ENCODE measurements at places on chromosomes 5 and 9.

DNA sequence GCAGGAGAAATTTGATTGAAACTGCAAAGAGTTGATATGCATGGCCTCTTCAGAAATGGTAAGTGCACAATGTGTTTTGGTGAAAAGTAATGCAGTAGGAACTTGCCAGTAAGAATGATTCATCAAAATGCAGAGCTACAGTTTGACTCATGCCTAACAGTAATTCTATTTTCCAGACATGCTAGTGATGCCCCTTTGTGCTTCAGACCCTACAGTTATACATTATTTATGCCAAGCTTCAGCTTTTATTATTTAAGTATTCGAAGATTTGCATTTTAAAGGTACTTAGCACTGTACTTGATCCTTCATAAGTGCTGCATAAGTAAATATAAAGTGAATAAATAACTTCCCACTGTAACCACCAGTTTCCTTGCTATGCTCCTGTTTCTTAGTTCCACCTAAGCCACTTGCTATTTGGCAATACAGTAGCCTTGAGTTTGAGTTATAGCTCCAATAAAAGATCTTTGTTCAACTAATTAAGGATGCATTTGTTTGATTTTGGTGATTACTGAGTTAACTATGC, 3.6 kb upstream of the SPATA31E1 start:
- DNase-seq: no peak

GRCh38 chr9:2764353-2764752, 47.0 kb downstream of the KCNV2 start:
- DNase-seq: peak; percentile 9

DNA sequence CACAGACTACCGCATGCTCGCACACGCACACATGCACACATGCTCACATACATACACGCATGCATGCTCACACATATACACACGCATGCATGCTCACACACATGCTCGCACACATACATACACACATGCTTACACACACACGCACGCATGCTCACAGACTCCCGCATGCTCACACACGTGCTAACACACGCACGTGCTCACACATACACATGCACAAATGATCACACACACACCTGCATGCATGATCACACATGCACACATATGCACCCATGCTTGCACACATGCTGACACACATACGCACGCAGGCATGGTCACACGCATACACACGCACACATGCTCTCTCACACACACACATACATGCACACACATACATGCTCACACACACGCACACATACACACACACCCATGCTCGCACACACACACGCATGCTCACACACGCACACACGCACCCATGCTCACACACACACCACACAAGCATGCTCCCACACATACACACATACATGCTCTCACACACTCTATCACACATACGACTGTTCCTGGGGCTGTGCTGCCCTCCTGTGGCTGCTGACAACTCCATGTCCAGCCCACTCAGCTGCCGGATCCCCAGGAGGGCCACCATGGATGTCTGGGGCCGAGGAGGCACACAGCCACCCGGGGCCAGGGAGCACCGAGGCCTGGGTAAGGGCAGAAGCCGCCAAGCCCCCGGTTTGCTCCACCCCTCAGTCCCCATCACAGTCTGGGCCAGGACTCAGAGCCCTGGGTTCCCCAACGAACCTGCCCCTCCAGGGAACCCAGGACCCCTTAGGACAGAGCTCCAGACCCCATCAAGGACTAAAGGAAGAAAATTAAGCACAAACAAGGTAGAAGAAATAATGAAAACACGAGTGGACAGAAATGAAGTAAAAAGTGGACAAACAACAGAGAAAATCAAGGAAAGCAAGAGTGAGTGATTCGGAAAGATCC, 31.4 kb upstream of the EGFL7 start:
- peak; percentile 86 for DNase-seq

DNA sequence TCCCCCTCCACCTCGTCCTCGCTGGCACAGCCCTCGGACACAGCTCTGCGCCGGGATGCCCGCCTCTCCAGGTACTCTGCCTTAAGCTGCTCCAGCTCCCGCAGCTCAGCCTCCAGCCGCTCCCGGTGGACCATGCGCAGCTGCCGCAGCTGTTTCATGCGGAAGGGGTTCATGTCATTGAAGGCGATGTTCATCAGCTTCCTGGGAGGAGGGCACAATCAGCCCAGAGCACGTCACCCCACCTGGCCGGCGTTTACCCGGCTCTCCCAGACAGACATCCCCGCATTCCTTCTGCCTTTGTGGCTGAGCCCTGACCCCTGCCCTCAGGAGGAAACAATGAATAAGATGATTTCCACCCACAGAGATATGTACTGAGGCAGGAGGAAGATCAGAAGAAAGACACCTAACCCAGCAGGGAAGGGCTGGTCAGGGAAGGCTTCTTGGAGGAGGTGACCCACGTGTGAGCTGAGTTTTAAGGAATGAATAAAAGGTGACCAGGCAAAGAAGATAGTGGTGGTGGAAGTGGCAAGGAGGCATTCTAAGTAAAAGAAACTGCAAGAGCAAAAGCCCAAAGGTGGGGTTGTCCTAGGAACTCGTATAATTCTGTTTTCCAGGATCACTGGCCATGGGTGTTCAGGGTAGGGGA, 7.1 kb upstream of the CORO2A start:
- DNase-seq: no peak

- DNase-seq: no peak
Observed at GRCh38 chr5:88678770-88679381, 204.1 kb downstream of the MEF2C start.

DNA sequence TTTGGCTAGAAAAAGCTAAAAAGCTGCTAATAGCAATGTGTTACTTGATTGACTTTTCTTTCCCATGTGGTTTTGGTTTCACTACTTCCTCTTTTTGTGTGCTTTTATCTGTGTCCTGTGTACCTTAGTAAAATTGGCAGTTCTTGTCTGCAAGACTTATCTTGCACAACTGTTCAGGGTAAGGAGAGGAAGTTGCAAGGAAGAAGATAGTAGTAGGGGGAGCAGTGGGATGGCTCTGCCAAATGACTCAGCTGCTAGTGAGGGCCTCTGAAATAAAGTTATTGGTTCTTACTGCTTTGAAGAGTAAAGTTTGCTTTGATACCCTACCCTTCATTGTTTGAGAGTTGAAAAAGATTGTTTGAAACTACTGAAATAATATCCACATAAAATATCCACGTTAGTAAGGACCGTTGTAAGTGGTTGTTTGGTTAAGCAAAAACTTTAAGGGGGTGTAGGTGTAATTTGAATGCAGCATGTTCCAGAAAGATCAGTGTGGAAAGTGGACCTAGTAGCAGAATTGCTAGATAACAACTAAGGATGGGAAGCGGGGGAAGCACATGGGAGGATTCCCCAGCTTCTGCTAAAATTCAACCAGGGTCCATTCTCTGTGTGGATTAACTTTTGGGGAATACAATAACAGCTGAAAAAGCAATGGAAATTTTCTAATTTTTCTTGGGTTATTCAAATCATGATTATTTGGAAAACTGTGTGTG, 123.5 kb downstream of the SCAMP1 start:
- DNase-seq: peak; percentile 10

DNA sequence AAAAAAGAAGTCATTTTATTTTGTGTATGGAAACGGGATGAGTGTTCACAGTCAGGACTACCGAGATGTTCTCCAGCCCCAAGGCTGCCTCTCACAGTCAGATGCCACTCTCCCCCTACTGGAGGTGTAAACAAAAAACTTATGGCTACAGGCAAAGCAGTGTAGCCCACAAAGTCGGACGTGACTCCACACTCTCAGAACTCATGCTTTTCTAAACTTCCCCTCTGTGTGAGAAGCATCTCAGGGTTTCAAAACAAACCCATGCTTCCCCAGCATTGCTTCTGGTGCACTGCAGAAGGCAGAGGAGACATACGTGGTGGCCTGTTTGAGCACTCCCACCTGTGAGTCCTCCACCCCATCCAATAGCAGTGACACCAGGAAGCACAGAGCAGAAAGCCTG, 580.3 kb downstream of the BNC2 start:
- DNase-seq: no peak

DNA sequence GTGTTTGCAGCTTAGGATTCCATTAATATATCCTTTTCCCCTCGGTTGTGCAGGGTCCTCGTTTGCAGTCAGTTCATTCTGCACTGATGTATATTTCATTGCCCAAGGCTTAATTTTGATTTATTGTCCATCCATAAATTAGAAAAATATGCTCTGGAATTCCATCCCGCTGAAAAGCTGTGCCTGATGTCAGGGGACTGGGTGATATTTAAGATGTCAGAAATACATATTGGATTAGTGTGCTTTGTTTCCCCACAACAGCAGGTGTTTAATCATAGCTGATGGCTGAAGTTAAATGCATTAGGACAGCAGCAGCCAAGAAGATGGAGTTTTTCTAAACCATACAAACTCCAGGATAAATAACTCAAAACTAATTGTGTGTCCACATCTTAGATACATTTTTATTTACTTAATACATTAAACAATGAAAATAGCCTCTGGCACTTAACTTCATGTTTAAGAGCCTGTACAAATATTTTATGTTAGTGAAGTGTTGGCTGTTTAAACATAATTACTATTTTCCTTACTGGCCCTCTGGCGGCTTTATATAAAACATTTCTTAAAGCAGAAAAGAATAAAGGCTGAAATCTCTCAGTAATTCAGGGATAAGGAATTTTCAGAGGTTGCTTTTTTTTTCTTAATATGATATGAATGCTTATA, 170.4 kb upstream of the TBCA start:
- no peak for DNase-seq

DNA sequence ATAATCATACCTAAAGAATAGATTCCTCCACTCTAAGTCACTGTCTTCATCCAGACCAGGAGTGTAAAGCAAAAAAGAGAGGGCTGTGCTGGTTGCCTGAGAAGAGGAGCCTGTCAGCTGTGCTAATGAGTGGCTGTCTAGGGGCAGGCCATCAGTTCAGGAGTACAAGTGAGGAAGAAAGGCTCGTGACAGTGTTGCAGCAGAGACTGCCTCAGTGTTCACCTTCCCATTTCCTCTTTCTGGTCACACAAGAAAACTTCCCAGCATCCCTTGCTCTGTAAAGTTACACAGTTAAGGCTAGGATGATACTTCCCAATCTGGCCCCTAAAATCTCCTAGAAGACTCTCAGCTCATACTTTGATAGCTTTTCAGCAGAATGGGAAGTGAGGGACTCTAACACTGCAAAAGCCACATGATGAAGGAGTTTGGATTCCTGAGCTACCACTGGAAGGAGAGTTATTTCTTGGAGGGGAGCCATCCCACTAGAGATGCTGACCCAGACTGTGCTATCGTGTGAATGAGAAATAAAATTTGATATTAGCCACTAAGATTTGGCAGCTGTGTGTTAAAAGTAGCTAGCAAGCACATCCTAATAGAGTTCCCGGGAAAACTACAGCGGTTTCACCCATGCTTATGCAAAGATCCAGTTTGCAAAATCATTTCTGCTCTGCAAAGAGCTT, 67.1 kb downstream of the ADAMTS12 start:
- no peak for DNase-seq

DNA sequence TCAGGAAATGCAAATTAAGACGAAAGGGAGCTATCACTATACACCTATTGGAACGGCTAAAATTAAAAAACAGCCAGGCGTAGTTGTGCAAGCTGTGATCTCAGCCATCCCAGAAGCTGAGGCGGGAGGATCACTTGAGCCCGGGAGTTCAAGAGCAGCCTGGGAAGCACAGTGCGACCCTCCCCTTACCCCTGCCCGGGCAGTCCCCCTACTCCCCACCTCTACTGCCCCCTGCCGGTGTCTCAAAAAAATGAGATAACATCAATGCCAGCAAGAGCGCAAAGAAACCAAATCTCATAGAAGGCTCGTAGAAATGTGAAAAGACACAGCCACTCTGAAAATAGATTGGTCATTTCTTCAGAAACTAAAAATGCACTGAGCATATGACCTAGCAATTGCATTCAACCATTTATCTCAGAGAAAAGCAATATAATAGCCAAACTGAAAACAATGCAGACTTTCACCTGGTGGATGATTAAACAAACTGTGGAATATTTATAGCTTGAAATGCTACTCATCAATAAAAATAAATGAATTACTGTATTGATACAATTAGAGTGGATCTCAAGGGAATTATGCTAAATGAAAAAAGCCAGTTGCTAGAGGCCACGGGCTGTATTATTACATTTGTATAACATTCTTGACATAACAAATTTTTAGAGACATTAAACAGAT, 20.6 kb downstream of the OR2V2 start:
- peak; percentile 27 for DNase-seq

- no peak for DNase-seq
Observed at GRCh38 chr9:134768332-134768708, 112.3 kb upstream of the FCN2 start.

DNA sequence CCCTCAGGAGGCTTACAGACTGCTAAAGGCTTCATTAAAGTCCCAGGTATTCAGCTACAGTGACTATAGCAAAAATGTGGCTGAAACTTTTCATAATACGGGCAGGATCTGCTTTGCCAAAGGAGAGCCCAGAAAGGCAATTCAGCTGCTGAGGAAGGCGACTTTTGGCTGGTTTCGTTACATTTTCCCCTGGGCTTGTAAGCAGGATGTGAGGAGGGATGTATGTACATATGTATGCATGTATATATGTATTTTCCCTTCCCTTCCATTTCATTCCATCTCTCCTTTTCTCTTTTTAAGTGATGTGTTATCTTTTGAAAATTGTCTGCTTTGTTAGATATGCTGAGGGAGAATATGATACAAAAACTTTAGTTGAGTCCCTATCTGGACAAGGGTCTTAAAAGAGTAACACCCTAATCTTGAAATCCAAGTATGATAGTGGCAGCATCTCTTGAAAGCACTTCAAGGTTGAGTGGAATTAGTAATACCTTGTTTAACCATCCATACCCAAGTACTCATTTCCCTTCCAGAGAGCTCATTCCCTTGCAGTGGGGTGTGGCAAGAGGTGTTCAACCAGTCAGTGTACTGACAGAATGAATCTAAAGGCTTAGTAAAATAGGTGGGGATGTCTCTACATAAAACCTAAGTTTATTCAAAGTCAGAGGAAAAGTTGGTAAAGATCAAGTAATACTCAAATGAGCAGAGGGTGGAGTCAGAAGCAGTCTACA, 28.7 kb downstream of the RAD1 start:
- DNase-seq: no peak

GRCh38 chr5:38036765-38037164, 196.9 kb upstream of the GDNF start:
- no peak for DNase-seq

GRCh38 chr9:7265181-7265580, 507.4 kb downstream of the KDM4C start:
- DNase-seq: no peak

GRCh38 chr5:115621365-115621900, 4.4 kb downstream of the TMED7 start:
- DNase-seq: no peak

GRCh38 chr5:22779499-22779898, 73.6 kb downstream of the CDH12 start:
- no peak for DNase-seq

DNA sequence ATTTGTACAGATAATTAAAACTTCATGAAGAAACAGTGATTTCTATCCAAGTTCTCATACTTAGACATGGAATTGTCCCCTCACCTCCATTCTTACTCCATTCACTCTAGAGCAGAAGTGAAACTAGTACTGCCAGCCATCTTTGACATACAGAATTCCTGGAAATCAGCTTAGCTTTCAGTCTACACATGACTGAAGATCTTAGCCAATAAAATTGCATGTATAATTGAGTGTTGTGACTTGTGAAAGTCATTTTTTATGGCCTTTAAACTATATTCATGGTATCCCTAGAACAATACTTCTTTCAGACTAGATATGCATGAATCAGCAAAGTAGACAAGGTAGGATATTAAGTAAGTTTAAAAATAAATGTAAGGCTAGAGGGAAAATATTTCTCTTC, 705.2 kb upstream of the ZNF608 start:
- DNase-seq: no peak
